Activated CD4-positive, alpha-beta T cell treated with anti-CD3 and anti-CD28 coated beads, Interleukin-2, amount 50 U/mL, for 16 hours (primary cell): ENCODE measurements at places on chromosomes 6 and 20.

GRCh38 chr20:38126932-38127621 lies 38.0 kb downstream of the TGM2 start:
- no peak for DNase-seq

DNA sequence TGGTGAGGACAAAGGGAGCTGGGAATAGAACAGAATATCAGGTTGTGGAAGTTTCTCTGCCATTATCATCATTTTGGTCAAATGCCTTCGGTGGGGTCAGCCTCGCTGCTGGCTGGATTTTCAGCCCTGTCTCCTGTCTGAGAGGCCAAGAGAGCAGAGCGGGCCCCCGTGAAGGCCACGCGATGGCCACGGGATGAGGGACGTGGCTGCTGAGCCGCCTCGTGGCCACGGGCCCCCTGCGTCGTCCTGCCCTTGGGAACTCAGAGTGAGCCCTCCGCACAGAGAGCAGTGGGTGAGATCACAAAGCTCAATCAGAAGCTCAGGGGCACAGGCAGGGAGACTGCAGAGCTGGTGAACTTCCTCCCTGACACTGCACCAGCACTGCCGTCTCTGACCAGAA lies 363.7 kb downstream of the CDH4 start:
- no peak for DNase-seq

GRCh38 chr20:43976547-43976946 lies 61.9 kb downstream of the TOX2 start:
- no peak for DNase-seq

DNA sequence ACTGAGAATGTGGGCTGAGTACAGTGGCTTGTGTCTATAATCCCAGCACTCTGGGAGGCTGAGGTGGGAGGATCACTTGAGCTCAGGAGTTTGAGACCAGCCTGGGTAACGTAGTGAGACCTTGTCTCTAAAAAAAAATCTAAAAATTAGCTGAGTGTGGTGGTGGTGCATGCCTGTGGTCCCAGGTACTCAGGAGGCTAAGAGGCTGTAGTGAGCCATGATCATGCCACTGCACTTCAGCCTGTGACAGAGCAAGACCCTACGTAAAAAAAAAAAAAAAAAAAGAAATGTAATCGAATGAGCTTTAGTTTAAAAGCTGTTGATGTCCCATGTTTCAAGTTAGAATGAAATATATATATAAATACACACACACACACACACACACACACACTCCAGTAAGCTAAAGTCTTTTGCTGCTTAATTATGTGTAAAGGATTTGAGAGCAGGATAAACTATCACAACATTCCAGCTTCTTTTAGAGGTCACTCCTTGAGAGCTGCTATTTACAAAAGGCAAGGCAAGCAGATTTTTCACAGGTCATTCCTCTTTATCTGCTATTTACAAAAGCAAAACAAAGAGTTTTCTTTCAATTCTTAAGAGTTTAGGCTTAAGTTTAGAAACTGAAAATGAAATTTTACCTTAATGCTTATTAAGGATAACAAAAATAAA lies 4.7 kb upstream of the MICAL1 start:
- DNase-seq, result no peak

DNA sequence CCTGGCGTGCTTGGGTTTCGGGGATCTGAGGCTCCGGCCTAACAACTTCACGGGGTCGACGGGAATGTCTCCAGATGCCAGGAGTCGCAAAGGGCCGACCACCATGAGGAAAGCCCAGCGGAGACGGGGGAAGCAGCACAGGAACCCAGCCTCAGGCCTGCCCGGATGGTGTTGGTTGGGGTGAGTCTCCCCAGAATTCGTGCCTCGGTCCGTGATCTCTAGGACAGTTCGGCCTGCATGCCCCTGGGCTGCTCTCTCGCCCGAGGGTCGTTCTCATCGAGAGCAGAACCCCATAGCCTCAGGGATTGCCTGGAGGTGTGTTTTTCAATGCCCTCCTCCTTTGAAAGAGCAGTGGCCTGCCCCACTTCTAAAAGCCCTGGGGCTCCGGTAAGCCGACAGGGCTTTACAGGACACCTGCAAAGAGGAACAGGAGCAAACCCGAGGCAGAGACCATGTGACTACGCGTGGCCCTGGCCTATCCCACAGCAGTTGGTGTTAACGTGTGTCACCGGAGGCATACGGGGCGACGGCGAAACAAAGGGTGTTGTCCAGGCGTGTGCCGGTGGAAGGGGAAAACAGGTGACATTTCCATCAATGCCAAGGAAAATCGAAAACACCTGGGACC lies 973.1 kb upstream of the DEFB115 start:
- DNase-seq, result no peak

DNA sequence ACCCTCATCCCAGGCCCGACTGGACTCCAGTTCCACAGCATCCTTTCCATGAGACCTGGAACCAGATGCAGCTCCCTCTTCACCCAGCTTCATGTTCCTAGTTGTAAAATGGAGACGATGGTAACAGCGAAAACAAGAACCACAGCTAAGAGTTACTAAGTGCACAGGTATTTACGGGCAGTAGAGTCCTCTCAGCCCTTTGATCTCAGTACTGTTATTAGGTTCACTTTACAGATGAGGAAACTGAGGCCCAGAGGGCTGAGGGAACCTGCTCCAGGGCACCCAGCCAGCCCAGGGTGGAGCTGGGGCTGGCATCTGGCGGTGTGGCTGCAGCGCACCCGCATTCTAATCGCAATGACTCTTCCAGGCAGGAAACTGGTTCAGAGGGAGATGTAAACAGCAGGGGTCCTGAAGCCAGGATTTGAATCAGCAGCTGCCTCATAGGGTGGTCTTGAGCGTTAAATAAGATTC lies 858 bp downstream of the BCAS1 start:
- DNase-seq, result no peak

GRCh38 chr6:2708456-2708855 lies 42.3 kb downstream of the MYLK4 start:
- no peak for DNase-seq

DNA sequence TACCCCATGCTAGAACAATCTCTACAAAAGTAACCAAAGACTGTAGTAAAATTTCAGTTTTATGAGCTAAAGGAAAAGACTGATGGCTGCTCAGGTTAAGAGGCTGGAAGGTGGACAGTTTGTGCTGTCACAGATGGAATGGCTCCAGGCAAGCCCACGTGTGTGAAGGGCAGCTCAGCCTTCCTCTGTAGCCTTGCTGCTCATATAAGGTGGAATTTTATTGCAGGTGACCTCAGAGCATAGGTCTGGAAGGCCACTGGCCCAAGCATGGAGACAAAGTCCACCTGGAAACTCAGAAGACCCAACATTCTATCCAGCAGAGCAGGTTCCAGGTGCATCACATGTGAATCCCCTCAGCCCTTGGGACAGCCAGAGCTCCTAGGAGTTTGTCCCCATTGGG lies 53.6 kb downstream of the KAT14 start:
- DNase-seq, result no peak

DNA sequence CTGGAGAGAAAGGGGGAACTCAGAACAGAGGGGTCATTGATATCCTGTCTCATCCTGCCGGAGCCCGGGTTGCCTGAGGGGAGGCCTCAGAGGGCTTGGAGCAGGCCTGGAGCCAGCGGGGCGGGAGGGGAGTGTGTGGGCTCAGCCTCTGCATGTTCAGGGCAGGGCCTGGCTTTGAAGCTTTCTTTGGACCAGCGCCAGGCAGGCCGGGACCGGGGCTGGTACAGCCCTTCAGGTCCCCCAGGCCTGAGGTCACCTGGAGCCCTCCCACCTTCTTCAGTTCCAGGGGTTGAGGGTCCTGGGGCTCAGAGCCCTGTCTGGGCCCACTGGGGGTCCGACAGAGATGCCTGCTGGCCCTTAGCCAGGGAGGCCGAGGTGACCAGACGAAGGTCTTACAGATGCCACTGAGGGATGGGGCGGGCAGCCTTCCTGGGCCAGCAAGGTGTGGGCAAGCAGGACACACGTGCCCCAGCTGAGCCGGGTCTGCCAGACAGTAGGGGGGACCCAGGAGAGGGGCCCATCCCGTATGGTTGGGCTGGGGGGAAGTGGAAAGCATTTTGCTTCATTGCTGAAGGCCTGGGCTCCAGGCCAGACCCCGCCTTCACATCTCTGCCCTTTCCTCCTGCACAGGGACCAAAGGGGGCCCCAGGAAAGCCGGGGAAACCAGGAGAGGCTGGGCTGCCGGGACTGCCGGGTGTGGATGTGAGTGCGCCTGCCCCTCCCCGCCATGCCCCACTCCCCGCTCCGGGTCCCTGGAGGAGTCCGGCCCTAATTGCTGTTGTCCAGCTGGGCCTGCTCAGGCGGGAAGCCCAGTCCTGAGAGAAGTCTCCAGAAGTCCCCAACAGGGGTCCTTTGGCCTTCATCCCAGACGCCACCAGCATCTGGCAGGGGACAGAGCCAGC lies 2.0 kb downstream of the COL9A3 start:
- DNase-seq, result no peak

DNA sequence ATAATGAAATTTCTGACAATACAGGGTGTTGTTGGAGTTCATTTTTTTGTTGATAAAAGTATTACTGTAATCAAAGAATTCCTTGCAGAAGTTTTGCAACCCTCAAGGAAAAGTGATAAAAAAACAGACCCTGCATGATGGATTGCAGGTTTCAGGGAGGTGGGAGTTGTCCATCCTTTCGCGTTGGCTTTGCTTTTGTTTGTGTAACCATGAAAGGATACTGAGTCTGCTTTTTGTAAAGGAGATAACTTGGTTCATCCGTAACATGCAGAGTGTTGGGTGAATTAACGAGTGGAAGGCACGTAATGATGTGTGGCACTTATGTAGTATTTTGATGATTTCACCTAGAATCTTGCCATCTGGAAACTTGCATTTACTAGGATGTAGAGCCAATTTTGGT lies 23.6 kb downstream of the FOXO3 start:
- DNase-seq, result no peak

- DNase-seq, result no peak
Measured at GRCh38 chr20:1382670-1383069, 10.2 kb downstream of the FKBP1A start.

- DNase-seq, result no peak
Measured at GRCh38 chr6:135627092-135627715, 129.7 kb upstream of the AHI1 start.

- peak; percentile 36 for DNase-seq
Measured at GRCh38 chr6:6803180-6803977, 214.9 kb downstream of the LY86 start.

- no peak for DNase-seq
Measured at GRCh38 chr6:125454351-125454750, 152.6 kb upstream of the HDDC2 start.

DNA sequence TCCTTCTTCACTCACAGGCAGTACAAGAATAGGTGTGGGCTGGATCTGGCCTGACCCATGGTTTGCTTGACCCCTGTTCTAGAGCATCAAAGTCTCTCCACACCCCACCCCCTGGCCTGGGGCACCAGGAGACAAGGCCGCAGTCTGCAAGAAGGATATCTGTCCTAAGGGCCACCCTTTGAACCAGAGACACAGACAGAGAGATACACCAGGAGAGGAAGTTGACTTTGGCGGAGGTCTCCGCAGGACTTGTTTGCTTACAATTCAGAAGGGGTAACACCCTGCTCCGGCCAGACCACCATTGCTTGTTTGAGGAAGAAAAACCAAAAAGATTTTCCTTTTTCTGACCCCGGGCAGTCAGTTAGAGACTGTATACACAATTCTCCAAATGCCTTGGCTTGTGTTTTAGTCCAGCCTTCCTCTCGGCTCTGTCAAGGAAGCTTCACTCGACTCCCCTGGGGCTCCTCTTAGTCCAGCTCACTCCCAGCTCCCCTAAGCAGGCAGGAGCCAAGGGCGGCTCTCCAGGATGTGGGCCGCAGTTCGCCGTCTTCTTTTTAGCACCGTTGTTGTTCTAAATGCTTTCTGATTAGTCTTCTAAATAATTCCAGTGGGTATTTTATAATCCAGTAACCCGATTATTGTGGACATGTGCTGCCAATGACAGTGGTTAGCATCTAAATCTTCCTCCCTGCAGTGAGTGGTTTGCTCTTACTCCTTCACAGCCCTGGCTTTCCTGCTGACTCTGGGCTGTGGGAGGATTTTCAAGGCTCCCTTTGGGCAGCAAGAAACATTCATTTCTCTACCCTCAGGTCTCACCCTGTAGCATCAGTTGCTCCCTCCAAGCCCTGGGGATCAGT lies 58.6 kb upstream of the MRPS10 start:
- no peak for DNase-seq

GRCh38 chr20:38209054-38209675 lies 44.1 kb upstream of the TGM2 start:
- DNase-seq, result no peak

GRCh38 chr20:61600016-61600415 lies 348.0 kb downstream of the CDH4 start:
- no peak for DNase-seq
